ENCODE measurements at places on chromosomes 3 and 15.

GRCh38 chr3:24832891-24833290, 338.2 kb upstream of the THRB start:
- no peak for DNase-seq

DNA sequence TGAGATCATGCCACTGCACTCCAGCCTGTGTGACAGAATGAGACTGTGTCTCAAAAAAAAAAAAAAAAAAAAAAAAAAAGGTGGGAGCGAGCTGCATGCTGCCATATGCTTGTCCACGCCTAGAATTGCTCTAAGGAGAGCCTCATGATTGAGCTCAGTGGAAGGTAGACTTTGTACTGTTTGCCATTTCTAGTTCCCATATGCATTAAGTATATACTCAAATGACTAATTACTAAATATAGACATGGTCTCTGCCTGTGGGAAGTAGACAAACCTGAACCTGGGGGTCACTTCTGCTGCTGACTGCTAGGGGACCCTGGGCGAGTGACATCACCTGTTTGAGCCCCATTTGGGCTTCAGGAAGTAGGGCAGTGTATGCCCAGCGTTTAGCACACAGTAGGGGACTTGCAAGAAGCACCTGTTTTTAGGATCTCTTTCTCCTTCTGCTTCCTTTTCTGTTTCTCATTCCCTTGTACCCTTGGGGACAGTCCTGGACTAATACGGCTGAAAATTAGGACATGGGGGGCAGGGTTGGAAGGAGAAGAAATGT, 27.2 kb downstream of the PRKCD start:
- DNase-seq, result no peak

DNA sequence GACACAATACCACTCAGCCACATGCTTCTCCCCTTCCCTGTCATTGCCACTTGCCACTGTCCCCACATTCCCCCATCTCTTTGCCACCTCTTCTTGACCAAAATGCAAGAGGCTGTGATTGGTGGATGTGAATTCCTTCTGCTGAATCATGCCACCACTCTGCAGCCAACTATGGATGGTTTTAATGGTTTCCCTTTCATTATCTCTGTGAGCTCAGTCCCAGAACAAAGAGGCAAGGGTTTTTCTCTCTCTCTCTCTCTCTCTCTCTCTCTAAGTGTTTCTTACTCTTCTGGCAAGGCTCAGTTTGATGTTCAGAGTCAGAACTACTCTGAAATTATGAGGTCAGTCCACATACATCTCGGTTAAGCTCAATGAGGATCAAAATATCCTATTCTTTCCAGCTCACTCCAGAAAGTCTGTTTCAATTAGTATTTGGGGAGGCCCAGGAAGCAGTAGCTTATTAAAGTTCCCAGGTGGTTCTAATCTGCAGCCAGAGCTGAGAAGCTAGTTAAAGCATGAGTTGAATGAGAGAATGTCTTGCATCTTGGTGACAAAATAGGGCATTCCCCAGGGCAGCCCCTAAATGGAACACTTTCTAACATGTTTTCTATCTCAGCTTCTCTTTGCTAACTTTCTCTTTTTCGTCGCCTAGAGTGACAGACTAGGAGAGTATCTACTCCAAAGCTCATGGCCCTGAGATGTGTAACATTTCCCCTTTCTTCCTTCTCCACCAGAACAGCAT, 8.5 kb upstream of the ILDR1 start:
- DNase-seq, result no peak

DNA sequence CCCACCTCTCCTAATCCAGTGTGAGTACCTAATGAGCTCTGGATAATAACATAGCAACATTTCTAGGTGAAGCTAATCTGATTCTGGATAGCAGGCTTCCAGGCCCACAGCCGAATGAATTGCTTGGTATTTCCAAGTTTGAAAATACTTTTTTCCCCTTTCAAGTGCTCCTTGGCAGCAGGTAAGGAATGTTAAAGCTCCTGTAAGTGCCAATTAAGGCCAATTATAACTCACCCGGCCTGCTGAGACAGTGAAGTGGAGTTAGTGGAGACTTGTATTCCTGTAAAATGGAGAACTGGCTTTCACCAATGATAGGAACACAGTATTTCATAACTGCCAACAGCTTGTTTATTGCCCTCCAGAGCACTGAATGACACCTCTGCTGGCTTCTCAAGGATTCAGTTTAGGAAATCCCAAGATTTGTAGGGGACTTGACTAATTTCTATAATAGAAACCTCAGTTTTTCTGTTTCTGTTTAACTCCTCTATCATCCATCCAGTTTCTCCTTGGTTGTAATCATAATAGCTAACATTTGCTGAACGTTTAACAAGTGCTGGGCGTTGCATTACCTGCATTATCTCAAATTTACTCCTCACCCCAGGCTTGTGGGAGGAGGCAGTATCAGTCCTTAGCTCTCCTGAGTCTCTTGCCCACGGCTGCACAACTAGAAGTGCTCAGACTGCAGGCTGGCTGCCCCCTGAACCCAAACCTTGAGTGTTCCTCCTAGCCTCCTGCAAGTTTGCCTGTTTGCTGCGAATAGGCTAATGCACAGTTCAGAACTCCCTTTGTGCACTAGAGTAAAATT, 52.7 kb upstream of the SCAANT1 start:
- no peak for DNase-seq

DNA sequence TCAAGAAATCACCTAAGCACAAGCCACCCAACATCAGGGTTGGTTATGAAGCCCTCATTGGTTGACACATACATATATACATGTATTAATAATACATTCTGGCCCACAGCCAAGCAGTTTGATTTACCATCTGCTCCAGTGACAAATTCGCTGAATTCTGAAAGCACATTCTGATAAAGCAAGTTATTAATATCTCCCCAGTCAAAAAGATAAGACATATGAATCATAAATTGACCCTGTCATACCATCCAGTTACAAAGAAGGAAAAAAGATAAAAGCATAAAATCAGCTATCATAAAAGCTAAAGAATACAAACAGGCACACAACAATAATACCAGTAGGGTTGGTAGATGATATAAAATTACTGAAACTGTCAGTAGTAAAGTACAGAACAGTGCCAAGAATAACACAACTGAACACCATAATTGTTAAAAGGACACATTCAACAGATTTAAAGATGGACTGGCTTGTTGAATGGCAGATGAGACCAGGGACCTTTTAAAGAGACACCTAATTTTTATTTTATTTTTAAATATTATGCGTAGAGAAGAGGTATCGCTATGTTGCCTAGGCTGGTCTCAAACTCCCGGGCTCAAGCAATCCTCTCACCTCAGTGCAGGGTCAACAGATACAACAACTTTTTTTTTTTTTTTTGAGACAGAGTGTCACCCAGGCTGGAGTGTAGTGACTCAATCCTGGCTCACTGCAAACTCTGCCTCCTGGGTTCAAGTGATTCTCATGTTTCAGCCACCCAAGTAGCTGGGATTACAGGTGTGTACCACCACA, 7.7 kb downstream of the SNX4 start:
- peak; percentile 33 for DNase-seq

DNA sequence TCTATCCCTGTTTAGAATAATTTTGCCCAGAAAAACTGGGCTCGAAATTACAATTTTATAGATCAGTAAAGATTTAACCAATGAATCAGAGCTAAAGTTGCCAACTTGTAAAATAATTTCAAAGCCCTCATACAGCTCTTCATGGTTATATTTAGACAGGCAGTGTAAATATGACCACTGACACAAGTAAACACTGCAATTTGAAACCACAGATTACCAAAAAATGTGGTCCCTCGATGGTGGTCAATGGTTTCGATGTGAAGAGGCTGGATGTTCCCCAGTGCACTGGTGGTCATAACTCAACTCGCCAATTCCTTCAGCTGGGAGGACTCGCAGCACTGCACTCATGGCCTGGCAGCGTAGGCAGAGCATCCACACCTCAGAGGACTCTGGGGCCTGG, 28.6 kb downstream of the LRTM1 start:
- DNase-seq, result no peak

- DNase-seq, result peak; percentile 57
Observed at GRCh38 chr3:37779289-37780152, 82.2 kb upstream of the CTDSPL start.

GRCh38 chr3:116384717-116385116, 60.6 kb downstream of the LSAMP start:
- DNase-seq, result no peak

GRCh38 chr3:124351430-124352148, 359.7 kb upstream of the ROPN1 start:
- no peak for DNase-seq

DNA sequence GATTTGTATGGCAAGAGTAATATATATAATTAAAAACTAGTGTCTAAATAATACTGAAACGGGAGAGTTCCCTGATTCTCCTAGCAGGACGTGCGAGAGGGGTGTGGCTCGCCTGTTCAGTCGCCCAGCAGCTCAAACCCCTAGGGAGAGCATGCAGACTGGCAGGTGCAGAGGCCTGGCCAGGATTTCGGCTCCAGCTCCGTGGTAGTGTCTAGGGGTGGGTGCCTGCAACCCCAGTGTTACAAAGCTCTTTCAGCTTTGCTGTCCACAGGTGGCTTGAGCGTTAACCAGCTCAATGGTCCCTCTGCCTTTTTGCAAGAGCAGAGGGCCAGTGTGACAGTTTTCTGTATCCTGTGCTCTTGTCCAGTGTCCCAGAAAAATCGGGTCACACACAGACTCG, 226.6 kb downstream of the ALCAM start:
- DNase-seq, result no peak

- no peak for DNase-seq
Observed at GRCh38 chr15:75191235-75191634, 10.4 kb upstream of the C15orf39 start.

- no peak for DNase-seq
Observed at GRCh38 chr15:78049691-78050440, 27.6 kb downstream of the TBC1D2B start.

- DNase-seq, result no peak
Observed at GRCh38 chr3:33159981-33160380, 46.2 kb downstream of the CRTAP start.

DNA sequence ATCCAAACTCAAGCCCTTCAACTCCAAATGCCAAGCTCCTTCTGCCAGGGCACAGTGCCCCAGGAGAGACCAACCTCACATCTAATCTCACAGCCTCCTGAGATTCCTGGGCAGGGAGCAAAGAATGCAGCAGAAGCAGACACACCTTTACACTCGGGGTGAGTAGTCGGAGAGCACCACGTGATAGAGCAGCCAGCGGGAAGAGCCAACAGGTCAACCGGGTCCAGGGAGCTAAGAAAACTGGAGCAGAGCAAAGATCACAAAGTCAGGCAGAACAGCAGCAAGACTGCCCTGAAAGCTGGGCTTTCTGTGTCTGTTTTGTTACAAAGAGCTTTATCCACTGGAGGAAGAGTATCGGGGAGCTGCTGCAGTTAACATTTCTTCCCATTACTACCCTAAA, 4.2 kb downstream of the B3GALNT1 start:
- no peak for DNase-seq

DNA sequence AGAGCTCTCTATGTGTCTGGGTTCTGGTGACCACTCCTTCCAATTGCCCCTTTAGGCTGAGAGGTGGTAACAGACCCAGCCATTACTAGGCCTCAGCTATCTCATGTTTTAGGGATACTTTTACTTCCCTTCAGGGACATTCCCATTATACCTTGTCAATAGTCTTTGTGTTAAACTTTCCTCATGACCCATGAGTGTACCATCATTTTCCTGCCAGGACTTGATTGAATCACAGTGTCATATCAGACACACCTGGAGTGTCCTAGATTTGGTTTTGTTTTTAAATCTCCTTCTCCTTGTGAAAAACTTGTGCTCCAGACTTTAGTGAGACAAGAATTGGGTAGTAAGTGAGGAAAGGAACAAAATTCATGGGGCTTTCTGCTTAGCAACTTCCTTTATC, 136.6 kb downstream of the KCNAB1 start:
- DNase-seq, result no peak

- DNase-seq, result no peak
Observed at GRCh38 chr15:66569461-66570137, 3.8 kb upstream of the LCTL start.

DNA sequence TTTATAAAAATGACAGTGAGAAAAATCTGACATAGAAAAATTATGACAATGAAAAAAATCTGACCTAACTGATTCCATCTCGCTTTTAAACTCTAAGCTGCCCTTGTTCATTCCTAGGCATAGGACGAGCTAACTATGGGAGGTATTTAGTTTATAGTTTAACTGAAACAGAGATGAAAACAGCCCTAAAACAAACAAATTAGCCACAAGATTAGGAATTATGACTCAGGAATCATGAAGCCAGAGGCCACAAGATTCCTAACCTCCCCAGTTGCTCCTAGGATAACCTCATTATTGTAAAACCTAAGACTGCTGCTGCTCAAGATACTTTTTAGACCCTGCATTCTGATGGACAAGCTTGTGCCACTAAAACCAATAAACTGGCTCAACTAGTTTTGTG, 122.7 kb upstream of the MNS1 start:
- DNase-seq, result no peak

DNA sequence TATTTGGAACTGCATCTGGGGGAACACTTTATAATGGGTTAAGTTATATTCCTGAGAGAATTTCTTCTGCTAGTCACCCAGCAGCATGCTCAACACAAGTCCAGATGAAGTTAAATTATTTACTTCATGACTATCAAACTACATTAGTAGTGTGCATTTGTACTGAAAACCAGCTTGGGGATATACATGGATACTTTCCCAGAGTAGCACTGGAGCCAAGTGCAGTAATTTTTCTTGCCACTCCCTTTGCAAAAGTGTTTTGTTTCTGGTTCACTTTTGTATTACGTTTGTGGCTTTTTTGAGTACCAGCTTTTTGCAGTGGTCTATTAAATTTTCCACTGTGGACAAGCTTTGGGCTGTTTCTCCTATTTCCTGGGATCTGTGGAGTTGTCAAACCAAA, 243.0 kb downstream of the AGBL1 start:
- DNase-seq, result no peak

DNA sequence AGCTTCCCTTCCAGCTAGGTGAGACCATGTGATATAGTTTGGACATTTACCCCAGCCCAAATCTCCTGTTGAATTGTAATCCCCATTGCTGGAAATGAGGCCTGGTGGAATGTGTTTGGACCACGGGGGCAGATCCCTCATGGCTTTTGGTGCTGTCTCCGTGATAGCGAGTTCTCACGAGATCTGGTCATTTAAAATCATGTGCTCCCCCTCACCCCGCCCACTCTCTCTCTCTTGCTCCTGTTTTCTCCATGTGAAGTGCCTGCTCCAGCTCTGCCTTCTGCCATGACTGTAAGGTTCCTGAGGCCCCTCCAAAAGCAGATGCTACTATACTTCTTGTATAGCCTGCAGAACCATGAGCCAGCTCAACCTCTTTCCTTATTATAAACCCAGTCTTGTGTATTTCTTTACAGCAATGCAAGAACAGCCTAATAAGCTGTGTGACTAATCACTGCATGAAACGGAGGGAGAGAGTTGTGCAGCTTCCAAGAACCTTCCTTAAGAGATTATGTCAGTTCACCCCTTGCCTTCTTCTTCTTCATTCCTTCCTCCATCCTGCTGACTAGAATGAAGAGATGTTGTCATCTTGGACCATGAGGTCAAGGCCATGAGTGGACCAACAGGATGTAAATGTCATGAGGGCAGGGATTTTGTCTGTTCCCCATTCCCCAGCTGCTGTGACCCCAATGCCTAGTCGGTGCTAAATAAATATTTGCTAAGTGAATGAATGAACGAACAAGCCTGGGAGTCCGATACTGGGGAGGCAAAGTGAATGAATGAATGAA, 91.0 kb downstream of the CPN2 start:
- no peak for DNase-seq
